Cardiac ventricle fibroblast (primary cell): ENCODE measurements at places on chromosomes 16 and 17. TPM values are rescaled to one million over a fixed set of nuclear protein-coding genes. Genes with fewer than 3 reads are reported as not detected.

CD300E gene
- total RNA-seq, result not detected in 2 replicates

CCL2 gene
- total RNA-seq, result 161 and 167 TPM in 2 replicates

ERN2 gene
- 0.20 TPM in 1 of 2 replicates, not detected in the other for total RNA-seq

SOX8 gene
- 1.1 and 1.4 TPM in 2 replicates for total RNA-seq

TAT gene
- total RNA-seq, result not detected in 2 replicates

CPHXL2 gene
- not detected in 2 replicates for total RNA-seq

PLXDC1 gene
- total RNA-seq, result 8.8 and 15.4 TPM in 2 replicates

TP53TG3B gene
- total RNA-seq, result not detected in 2 replicates

LRRC37A gene
- 0.39 and 0.56 TPM in 2 replicates for total RNA-seq

HBZ gene
- total RNA-seq, result not detected in 2 replicates

ZNF598 gene
- 39.7 and 51.4 TPM in 2 replicates for total RNA-seq

PRSS33 gene
- total RNA-seq, result not detected in 2 replicates

PIK3R5 gene
- not detected in 2 replicates for total RNA-seq

SAMD14 gene
- 1.1 and 1.5 TPM in 2 replicates for total RNA-seq

OTOP2 gene
- not detected in 2 replicates for total RNA-seq

ENPP7 gene
- total RNA-seq, result not detected in 2 replicates

SDR42E1 gene
- not detected in 2 replicates for total RNA-seq

SMIM5 gene
- not detected in 2 replicates for total RNA-seq

MAP3K14 gene
- total RNA-seq, result 9.2 and 10.0 TPM in 2 replicates

TOP2A gene
- 10.6 and 19.0 TPM in 2 replicates for total RNA-seq

GPR139 gene
- not detected in 2 replicates for total RNA-seq

ITGAD gene
- not detected in 2 replicates for total RNA-seq

TERB1 gene
- not detected in 2 replicates for total RNA-seq

CCDC78 gene
- 0.10 and 1.3 TPM in 2 replicates for total RNA-seq

MT4 gene
- total RNA-seq, result not detected in 2 replicates

AGRP gene
- not detected in 2 replicates for total RNA-seq

GGA2 gene
- total RNA-seq, result 19.1 and 21.3 TPM in 2 replicates

RANBP10 gene
- 5.7 and 5.8 TPM in 2 replicates for total RNA-seq

TMEM101 gene
- 30.1 and 34.9 TPM in 2 replicates for total RNA-seq

C17orf75 gene
- 4.5 and 5.4 TPM in 2 replicates for total RNA-seq

IL21R gene
- total RNA-seq, result 0.05 and 0.25 TPM in 2 replicates

PRAC1 gene
- not detected in 2 replicates for total RNA-seq

TBC1D26 gene
- not detected in 2 replicates for total RNA-seq

KRT39 gene
- total RNA-seq, result not detected in 2 replicates

TNFRSF13B gene
- not detected in 2 replicates for total RNA-seq

LPO gene
- not detected in 2 replicates for total RNA-seq

ARL17A gene
- 2.4 and 3.6 TPM in 2 replicates for total RNA-seq

ORAI3 gene
- total RNA-seq, result 45.4 and 48.9 TPM in 2 replicates

BAHCC1 gene
- total RNA-seq, result 26.9 and 29.2 TPM in 2 replicates

SLC52A1 gene
- total RNA-seq, result not detected in 2 replicates

CD300LB gene
- not detected in 2 replicates for total RNA-seq

FOXF1 gene
- not detected in 2 replicates for total RNA-seq

NPIPB9 gene
- total RNA-seq, result 1.0 TPM in 1 of 2 replicates, not detected in the other

ATP2C2 gene
- not detected in 2 replicates for total RNA-seq

USP31 gene
- total RNA-seq, result 3.9 and 5.6 TPM in 2 replicates

EVPLL gene
- not detected in 2 replicates for total RNA-seq

HOXB4 gene
- 0.10 TPM in 1 of 2 replicates, not detected in the other for total RNA-seq

DHX8 gene
- total RNA-seq, result 25.5 and 34.6 TPM in 2 replicates

C1QTNF8 gene
- not detected in 2 replicates for total RNA-seq

RSPRY1 gene
- 24.0 and 30.1 TPM in 2 replicates for total RNA-seq

TMEM204 gene
- 16.8 and 20.5 TPM in 2 replicates for total RNA-seq

CNP gene
- 63.9 and 70.5 TPM in 2 replicates for total RNA-seq
